ENCODE measurements at places on chromosomes 5 and 9. TPM values are rescaled to one million over a fixed set of nuclear protein-coding genes. Genes with fewer than 3 reads are reported as not detected.

The LCN9 gene
- total RNA-seq: not detected

The RXRA gene
- 25.3 TPM for total RNA-seq

The FBP2 gene
- total RNA-seq: not detected

- H3K27me3 ChIP-seq: no peaks in the 10 kb centered on the region
- no peaks in the 10 kb centered on the region for H3K4me1 ChIP-seq
- no peaks in the 10 kb centered on the region for H3K36me3 ChIP-seq
- no peak overlapping the region for H3K27ac ChIP-seq
- no peak for DNase-seq
Measured at GRCh38 chr5:6069496-6070185, 308.7 kb downstream of the MED10 start.

DNA sequence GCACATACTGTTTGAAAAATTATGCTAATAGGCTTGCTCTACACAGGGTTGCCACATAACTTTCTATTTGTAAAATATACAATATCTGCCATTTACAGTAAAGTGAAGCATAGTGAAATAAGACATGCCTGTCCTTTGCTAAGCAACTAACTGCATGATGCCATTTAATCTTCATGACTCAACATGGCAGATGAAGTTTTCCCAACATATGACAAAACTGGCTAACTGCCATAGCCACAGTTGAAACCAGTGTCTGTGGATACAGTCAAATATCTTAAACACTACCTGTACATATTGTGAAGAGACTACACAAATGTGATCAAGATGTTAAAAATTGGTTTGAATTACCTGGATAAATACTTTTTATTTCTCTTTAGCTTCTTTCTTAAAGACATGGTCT, 3.1 kb upstream of the DMAC1 start:
- DNase-seq: no peak
- H3K27me3 ChIP-seq: no peaks in the 10 kb centered on the region
- no peaks in the 10 kb centered on the region for H3K36me3 ChIP-seq
- H3K27ac ChIP-seq: no peak overlapping the region

DNA sequence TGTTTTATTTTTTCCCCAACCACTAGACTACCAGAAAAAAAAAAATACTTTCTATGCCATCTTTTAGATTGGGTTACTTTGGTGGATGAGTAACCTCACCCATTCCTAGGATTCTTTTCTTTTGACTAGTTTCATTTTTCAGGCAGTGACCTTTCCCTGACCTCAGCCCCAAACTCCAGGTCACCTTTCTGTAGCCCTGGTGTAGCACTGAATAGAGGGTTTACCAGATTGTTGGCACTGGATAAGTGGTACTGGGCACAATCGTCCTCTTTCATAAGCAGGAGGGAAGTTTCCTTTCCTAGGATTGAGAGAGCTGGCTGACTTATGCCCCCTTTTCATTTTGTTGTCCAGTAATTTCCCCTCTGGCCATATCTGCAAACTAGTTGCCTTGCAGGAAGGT, 169.4 kb upstream of the TMEM161B start:
- no peaks in the 10 kb centered on the region for H3K27me3 ChIP-seq
- no peak overlapping the region for H3K27ac ChIP-seq
- no peak overlapping the region for H3K4me3 ChIP-seq
- no peaks in the 10 kb centered on the region for H3K36me3 ChIP-seq
- H3K4me1 ChIP-seq: no peaks in the 10 kb centered on the region

GRCh38 chr5:133230823-133231578, 179.2 kb downstream of the HSPA4 start:
- no peak overlapping the region for H3K4me3 ChIP-seq
- no peak overlapping the region for H3K27ac ChIP-seq
- H3K4me1 ChIP-seq: no peaks in the 10 kb centered on the region
- DNase-seq: no peak
- H3K27me3 ChIP-seq: peaks cover 5% of the 10 kb centered on the region

GRCh38 chr9:132235894-132236661, 74.2 kb downstream of the NTNG2 start:
- no peak overlapping the region for H3K4me3 ChIP-seq
- H3K36me3 ChIP-seq: no peaks in the 10 kb centered on the region
- DNase-seq: peak; percentile 98
- no peak overlapping the region for H3K27ac ChIP-seq
- H3K27me3 ChIP-seq: peaks cover 47% of the 10 kb centered on the region

- no peaks in the 10 kb centered on the region for H3K27me3 ChIP-seq
- H3K36me3 ChIP-seq: peaks cover 4% of the 10 kb centered on the region
- no peak overlapping the region for H3K4me3 ChIP-seq
- H3K4me1 ChIP-seq: peaks cover 53% of the 10 kb centered on the region
Measured at GRCh38 chr5:172877466-172878260, 43.6 kb downstream of the ERGIC1 start.

GRCh38 chr9:31745886-31746285, 638.6 kb upstream of the ACO1 start:
- no peak for DNase-seq
- no peaks in the 10 kb centered on the region for H3K4me1 ChIP-seq
- no peaks in the 10 kb centered on the region for H3K36me3 ChIP-seq
- H3K27me3 ChIP-seq: no peaks in the 10 kb centered on the region
- no peak overlapping the region for H3K4me3 ChIP-seq
- H3K27ac ChIP-seq: no peak overlapping the region

DNA sequence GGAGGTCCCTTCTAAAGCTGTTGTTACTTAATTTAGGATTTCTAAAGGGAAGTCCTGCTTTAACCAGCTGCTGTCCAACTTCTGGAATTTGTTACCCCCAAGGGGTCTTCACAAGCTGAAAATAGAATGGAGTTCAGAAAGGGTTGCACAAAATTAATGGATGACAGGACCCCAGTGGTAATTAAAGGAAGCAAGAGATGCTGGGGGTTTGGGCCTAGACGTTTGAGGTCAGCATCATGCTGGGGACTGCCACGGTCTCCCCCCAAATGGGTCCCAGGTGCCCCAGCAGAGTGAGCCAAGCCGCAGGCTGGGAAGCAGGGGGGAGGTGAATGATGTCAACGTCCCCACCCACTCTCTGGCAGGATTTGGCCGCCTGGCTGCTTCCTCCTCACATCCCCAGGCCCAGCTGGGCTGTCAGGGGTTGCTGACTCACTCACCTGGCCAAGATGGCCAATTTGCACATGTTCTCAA, 97.5 kb upstream of the ARAP3 start:
- H3K4me1 ChIP-seq: peaks cover 8% of the 10 kb centered on the region
- H3K4me3 ChIP-seq: no peak overlapping the region
- DNase-seq: peak; percentile 44
- no peak overlapping the region for H3K27ac ChIP-seq
- no peaks in the 10 kb centered on the region for H3K36me3 ChIP-seq

Data from osteoblast (primary cell).